ENCODE measurements at places on chromosomes 1 and 21.

- H3K4me3 ChIP-seq, result no peak overlapping the region
- peak; percentile 1 for DNase-seq
- H3K4me1 ChIP-seq, result no peaks in the 10 kb centered on the region
- H3K27me3 ChIP-seq, result peaks cover 9% of the 10 kb centered on the region
- no peak overlapping the region for H3K27ac ChIP-seq
- no peaks in the 10 kb centered on the region for H3K36me3 ChIP-seq
Observed at GRCh38 chr1:228872080-228872479, 136.8 kb downstream of the RHOU start.

GRCh38 chr1:156815307-156815826, 1.3 kb downstream of the SH2D2A start:
- no peak for DNase-seq
- peaks cover 52% of the 10 kb centered on the region for H3K4me1 ChIP-seq
- peak overlapping the region; percentile 100 for H3K27ac ChIP-seq
- peak overlapping the region; percentile 93 for H3K4me3 ChIP-seq
- peaks cover 42% of the 10 kb centered on the region for H3K36me3 ChIP-seq

DNA sequence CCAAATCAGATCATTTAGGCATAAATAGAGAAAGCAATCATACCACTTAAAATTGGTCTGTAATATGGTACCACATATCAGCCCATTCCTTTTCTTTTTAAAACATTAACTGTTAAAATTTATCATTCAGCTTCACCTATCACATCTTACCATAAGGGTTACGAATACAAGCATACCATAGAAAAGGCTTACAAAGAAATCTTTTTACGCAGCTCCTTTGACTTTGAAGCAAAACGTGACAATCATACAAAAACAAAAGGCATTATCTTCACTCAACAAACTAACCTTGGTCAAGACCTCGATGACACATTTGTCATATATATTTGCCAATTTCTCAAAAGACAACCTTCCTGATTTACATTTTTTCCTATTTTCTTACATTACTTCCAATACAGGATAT, 169.0 kb downstream of the SMYD3 start:
- peaks cover 15% of the 10 kb centered on the region for H3K4me1 ChIP-seq
- no peak overlapping the region for H3K4me3 ChIP-seq
- no peak for DNase-seq

DNA sequence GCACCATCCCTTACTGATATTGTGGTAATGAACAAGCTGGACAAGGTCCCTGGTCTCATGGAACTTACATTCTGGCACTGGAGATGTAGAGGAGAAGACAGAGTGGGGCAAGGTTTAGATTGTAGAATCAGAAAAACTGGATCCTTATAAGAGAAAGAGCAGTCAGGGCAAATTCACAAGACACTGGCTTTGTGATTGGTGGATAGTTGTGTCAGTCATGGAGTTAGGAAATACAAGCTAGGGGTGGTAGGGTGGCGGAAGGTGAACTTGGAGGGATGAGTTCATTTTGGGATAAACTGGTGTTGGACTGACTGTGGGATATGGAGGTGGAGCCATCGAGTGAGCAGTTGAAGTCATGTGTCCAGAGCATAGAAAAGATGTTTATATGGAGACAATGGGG, 3.7 kb upstream of the TLR5 start:
- peaks cover 10% of the 10 kb centered on the region for H3K4me1 ChIP-seq
- DNase-seq, result no peak
- peaks cover 14% of the 10 kb centered on the region for H3K27me3 ChIP-seq
- H3K36me3 ChIP-seq, result no peaks in the 10 kb centered on the region
- no peak overlapping the region for H3K27ac ChIP-seq
- no peak overlapping the region for H3K4me3 ChIP-seq

DNA sequence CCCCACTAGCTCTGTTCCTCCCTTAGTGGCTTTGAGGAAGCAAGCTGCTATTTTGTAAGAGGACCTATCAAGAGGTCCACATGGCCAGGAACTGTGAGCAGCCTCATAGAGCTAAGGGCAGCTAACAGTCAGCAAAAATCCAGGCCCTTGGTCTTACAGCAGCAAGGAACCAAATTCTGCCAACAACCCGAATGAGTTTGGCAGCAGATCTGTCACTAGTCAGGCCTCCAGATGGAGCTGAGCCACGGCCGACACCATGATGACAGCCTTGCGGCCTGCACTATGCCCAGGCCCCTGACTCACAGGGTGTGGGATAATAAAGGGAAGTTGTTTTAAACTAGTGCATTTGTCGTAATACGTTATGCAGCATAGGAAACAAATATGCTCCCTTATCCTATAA, 28.0 kb upstream of the H3-3A start:
- no peak overlapping the region for H3K27ac ChIP-seq
- no peaks in the 10 kb centered on the region for H3K36me3 ChIP-seq
- H3K4me3 ChIP-seq, result no peak overlapping the region
- peaks cover 2% of the 10 kb centered on the region for H3K27me3 ChIP-seq

All from T-helper 2 cell treated with Interferon-gamma antibody and Interleukin-4, amounts not matched to agents 5 μg/mL and 100 μg/mL, for 36 hours (primary cell).